ENCODE measurements at places on chromosomes 5 and 9.

DNA sequence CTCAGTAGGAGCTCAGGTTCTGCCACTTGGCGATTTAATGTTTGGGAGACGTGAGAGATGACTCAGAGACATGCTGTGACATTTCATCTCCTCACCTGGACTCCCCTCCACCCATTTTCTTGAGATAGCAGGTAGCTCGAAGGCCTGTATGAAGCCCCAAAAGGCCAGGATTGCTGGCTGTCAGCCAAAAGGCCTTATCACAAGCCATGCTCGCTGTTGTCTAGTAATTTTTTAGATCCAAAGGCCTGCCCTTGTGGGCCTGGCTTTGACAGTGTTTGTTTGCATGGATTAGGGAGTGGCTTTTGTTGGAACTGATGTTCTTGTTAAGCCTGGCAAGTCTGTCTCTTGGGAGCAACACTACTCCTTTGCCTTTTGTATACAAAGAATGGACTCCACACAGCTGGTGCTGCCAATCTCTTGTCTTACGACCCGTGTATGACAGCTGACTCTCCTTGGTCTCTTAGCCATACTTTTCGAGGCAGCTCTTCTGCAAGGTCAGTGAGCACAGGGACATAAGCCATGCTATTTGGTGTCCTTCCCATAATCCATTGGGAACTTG, 22.7 kb downstream of the CAVIN4 start:
- no peak for DNase-seq

DNA sequence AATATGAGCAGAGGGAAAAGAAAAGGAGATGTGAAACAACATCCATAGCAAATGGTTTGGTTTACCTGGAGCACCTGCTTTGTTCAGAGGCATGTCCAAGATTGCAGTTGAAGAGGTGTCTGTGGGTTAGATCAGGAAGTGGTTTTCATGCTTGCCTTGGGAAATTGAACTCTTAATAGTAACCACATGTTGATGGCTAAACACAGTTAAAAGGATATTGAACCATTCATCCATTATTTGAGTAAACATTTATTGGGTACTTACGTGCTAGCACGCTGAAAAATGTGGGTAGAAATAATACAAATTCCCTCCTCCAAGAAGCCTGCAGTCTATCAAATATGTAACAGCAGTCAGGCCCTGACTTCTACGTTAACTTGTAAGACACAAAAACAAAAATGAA, 235.7 kb upstream of the TNC start:
- no peak for DNase-seq

GRCh38 chr5:175752826-175753535, 95.1 kb downstream of the HRH2 start:
- DNase-seq = no peak

GRCh38 chr5:10524376-10525123, 39.3 kb upstream of the ANKRD33B start:
- DNase-seq = peak; percentile 33

- DNase-seq = no peak
These were observed 826 bp downstream of the GPRIN1 start for GRCh38 chr5:176608937-176609723.

DNA sequence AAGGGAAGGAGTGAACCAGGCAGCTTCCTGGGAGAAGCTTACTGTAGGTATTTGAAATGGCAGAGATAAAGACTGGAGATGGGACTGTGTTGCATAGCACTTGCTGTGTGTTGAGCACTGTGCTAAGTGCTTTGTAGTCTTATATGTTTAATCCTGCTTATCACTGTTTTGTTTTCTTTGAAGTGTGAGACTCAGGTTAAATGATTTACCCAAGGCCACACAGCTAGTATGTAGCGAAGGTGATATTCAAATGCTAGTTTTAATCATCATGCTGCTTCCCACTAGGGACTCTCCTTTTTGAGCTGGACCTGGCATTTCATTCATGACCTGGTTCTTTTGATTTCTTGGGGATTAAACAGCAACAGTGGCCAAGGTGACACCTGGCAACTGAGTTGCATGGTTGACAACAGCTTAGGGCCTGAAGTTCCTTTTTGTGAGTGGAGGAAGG, 35.3 kb upstream of the SPRY4 start:
- DNase-seq = no peak

DNA sequence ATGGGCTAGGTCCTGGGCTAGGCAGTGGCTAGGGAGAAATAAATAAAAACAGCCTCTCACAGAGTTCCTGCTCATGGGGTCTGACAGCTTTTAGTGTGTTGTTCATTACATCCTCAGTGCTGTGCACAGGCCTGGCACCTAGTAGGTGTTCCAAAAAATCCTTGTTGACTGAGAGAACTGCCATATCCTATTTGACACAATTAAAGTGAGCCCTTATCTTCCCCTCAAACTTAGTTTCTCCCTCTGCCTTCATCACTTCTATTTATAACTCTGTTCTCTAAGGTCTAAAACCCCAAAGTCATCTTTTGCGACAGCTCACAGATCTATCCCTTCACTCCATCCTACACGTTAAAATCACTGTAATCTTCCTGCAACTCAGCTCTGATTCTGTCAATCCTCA, 549.1 kb upstream of the DAP start:
- no peak for DNase-seq
